ENCODE measurements at places on chromosomes 16 and 17. TPM values are rescaled to one million over a fixed set of nuclear protein-coding genes. Genes with fewer than 3 reads are reported as not detected.

TOP3A gene
- 55.2 TPM for total RNA-seq

GUCY2D gene
- not detected for total RNA-seq

BEAN1 gene
- not detected for total RNA-seq

GRCh38 chr17:78027121-78027520, 68.6 kb downstream of the TNRC6C start:
- DNase-seq: no peak

SLC38A8 gene
- not detected for total RNA-seq

GRCh38 chr16:85274501-85274900, 162.2 kb upstream of the CIBAR2 start:
- no peak for DNase-seq

DNA sequence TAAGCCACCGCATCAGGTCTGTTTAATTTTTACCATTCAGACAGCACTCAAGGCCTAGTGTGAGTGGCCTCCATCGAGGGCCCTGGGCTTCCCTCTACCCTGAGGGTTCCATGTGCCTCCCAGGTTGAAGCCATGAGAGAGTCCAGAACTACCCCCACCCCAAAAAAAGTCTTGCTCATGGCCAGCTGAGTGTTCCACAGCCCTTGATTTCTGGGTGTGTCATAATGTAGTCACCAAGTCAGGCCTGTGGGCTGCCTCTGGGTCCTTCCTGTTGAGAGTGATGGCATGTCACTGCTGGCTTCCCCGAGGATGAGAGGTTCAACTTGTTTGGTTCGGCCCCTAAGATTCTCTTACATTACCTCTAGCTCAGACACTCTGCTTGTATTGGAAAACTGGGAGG, 100.6 kb downstream of the PITPNC1 start:
- no peak for DNase-seq

SLC6A2 gene
- total RNA-seq: not detected

GRCh38 chr17:74757502-74757901, 9.1 kb downstream of the NHERF1 start:
- no peak for DNase-seq

KRT17 gene
- total RNA-seq: not detected

- DNase-seq: no peak
Measured at GRCh38 chr16:15970202-15970601, 20.8 kb downstream of the ABCC1 start.

CMTM2 gene
- 0.79 TPM for total RNA-seq

DNA sequence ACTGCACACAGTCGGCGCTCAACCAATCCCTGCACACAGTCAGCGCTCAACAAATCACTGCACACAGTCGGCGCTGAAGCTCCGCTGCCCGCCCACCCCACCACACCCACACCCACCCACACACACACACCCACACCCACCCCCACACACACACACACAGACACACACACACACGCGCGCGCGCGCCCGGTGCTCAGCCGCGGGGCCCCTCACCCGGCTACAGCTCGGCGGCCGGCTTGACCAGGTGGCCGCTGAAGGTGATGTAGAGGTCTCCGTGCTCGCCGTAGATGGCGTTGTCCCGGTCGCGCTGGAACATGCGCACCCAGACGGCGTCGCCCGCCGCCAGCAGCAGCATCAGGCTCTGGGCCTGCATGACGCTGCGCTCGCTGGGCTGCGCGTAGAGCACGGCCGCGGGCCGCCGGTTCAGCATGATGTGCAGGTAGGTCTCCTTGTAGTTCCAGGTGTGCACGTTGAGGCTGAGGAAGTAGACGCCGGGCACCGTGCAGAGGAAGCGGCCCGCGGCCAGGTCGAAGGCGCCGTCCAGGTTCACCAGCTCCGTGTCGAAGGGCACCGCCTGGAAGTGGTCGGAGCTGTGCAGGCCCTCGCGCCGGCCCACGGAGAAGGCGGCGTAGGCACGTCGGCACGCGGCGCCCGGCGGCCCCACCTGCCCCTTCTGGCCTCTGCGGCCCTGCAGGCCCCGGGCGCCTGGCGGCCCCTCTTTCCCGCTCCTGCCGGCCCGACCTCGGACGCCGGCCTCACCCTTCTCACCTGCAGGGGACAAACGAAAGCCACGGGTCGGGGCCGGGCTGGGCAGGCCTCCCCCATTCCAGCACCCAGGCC, 2.5 kb downstream of the C1QTNF8 start:
- DNase-seq: no peak

DNA sequence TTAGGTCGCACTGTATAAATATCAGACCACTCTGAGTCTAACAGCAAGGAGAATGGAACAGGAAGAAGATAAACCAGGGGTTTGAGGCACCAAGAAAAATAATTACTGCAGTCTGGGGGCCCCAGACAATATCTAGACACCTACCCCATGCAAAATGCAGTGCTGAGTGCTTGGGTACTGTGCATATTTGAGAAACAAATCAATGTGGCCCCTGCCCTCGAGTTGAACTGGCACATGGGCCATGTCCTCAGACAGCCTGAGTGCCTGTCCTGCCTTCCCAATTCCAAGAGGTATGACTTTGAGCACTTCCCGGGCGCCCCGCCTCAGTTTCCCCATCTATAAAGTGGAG, 6.2 kb upstream of the CIITA start:
- no peak for DNase-seq

TOM1L1 gene
- 0.53 TPM for total RNA-seq

- DNase-seq: no peak
Measured at GRCh38 chr16:58272855-58273254, 22.0 kb downstream of the PRSS54 start.

DNA sequence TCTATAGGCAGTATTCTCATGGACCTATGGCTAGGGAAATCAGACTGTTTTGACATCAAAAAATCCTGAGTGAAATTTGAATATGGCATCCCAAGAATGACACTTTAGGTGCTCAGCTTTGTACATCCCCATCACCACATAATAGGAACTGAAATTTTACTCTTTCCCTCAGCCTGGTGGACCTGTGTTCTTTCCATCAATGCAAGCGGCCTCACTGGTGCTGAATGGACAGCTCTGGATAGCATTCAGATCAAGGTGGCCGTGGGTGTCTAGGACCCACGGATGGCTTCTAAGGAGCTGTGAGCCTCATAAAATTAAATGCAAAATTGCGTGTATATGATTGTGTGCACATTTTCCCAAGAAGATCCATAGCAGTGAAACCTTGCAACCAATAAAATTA, 152.6 kb downstream of the MAP2K6 start:
- no peak for DNase-seq

BICDL2 gene
- not detected for total RNA-seq

DNA sequence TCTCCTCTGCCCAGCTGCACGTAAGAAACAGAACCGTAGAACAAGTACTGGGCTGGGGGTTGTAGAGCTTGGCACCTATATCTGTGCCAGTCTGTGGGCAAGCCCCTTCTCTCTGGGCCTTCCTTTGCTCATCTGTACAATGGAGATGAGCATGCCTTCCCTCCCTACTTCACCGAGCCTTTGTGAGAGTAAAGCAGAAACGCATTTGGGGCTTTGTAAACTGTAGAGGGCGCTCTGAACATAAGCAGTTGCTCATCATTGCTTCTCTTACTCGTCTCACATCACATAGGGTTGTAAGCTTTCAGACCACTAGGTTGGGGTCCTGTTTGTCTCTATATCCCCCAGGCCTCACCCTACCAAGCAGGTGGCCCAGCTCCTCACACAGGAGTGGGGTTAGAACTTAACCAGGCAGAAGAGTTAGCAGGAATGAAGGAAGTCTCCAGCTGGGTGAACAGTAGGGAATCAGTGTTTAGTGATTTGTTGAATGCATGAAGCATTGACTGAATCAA, 15.1 kb downstream of the SAMD14 start:
- DNase-seq: peak; percentile 50

AIPL1 gene
- not detected for total RNA-seq

DNA sequence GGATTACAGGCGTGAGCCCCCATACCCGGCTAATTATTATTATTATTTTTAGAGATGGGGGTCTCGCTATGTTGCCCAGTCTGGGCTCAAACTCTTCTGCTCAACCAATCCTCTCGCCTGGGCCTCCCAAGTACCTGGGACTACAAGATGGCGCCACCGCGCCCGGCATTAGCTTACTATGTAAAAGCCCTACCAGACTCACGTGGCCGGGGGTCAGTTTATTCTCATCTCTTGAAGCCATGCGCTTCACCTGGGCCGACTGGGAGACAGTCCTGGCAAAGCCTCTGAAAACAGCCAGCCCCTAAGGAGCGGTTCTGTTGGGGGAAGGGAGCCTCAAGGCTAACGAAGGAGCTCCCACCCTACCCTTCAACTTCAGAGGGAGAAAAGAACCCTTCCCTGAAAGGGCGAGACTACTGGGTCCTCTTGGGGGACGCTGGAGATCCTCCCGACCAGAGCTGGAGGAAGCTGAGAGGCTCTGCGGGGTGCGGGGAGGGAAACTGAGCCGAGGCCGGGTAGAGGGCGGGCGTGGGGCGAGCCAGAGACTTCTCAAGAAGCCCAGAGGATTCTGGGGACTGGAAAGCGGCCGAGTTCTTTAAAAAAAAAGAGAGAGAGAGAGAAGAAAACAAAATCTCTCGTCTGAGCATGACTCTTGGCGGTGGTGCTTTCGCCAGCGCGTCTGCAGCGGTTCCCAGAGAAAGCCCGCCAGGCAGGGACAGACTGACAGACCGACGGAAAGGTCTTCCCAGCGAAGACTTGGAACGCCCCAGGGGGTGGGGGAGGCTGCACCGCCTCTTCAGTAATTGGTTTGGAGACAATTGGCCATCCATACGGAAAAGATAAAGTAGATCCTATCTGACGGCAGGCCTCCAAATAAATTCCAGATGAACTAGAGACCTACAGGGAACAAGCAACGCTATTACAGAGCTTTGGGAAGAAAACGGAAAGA, 5.6 kb upstream of the TUBG2 start:
- DNase-seq: no peak

PDE6G gene
- total RNA-seq: 1.3 TPM

- no peak for DNase-seq
Measured at GRCh38 chr16:73365016-73365551, 317.2 kb upstream of the ZFHX3 start.

DNA sequence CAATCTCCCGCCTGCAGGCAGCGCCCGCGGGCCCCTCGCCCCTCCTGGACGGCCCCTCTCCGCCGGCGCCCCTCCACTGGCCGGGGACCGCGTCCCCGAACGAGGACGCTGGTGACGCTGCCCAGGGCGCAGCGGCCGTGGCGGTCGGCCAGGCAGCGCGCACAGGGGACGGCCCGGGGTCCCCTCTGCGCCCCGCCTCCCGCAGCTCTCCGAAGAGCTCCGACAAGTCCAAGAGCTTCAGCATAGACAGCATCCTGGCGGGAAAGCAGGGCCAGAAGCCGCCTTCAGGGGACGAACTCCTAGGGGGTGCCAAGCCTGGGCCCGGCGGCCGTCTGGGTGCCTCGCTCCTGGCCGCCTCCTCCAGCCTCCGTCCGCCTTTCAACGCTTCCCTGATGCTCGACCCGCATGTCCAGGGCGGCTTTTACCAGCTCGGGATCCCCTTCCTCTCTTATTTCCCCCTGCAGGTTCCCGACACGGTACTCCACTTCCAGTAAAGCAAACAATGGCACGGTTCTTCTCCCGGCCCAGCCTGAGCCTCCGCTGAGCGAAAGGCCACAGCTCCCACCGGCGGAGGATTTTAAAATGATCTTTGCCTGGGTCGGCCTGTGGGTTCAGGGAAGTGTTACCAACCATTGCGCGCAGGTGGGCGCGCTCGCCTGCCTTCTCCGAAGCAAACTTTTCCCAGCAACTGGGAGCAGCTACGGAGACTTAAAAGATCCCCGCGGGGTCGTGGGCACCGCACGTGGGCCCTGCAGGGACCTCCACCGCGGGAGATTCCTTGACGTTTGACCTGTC, 1.1 kb downstream of the FOXL1 start:
- DNase-seq: no peak

- peak; percentile 17 for DNase-seq
Measured at GRCh38 chr16:67967183-67967957, 1.1 kb downstream of the SLC12A4 start.

DNA sequence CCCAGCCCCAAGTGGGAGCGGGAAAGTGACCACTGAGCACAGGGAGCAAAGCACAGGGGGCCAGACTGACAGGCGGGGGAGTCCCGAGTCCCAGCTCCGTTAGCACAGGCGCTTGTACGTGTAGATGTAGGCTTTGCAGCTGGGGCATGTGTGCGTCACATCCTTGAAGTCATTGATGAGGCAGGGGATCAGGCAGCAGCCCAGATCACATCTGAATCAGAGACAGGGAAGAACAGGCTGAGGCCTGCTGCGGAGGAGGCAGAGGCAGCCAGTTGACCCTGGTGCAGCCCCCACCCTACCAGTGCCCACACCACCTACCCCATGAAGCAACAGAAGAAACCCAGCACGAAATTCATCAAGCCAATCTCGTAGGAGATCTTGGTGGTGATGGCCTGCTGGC, 26.1 kb downstream of the CDIP1 start:
- DNase-seq: no peak

ADORA2B gene
- 0.23 TPM for total RNA-seq

SERPINF2 gene
- 0.19 TPM for total RNA-seq

DNA sequence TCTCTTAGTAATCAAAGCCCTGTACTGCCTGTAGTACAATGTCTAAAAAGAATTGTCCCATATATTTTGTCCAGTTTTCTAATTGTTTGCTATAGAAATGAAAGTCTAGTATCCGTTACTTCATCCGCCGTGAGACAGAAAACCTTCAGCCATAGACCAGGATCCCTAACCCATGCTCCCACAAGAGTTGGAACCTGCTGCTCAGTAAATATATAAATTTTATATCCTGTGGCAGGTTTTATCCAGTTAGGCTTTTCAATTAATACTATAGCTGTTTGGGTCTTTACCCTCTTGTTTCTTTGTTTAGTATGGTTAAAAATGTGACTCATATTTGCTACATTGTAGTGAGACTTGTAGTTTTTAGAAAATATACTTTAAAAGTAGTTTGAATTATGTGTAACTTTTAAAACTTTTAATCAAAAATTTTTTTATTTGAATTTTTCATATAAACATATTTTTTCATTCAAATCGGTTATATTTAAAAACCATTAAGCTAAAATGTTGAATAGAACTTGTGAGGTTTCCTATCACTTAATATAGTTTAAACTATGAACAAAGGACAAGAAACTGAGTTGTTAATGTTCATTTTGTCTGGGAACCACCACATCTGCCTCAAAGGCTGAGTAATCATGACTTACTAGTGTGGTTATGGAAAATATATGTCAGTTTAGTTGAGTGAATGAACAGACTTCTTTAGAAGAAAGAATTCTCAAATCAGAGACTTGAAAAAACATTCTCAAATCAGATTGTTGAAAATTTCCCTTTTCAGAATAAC, 54.8 kb downstream of the VMP1 start:
- DNase-seq: no peak

OR1A1 gene
- total RNA-seq: not detected

DNA sequence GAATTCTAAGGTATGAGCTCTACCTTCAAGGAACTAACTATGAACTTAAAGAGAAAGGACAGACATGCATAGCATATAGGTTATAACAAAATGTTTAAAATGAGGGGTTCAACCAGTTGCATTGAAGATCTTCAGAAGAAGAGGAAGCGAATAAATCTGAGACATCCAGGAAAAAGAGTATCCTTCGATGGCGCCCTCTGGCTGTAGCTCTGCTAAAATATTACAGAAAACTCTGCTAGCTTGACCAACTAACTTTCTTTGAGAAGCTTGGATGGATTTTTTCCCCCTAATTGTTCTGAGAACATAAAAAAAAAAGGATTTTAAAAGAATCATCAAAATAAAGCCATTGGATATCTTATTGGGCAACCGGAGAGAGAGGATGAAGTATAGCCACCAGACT, 659.9 kb upstream of the SOX9 start:
- DNase-seq: no peak
